ENCODE measurements at places on chromosomes 3 and 15. TPM values are rescaled to one million over a fixed set of nuclear protein-coding genes. Genes with fewer than 3 reads are reported as not detected.
A peak's percentile ranks its signal among the peaks of the same experiment; 100 is the strongest.

Gene PLA1A
- 9.1 TPM for total RNA-seq

Gene EFCAB12
- 13.7 TPM for total RNA-seq

Gene HAUS2
- 41.9 TPM for total RNA-seq

Gene CISH
- 5.1 TPM for total RNA-seq

Gene SORD
- 593 TPM for total RNA-seq

Gene ZIC1
- not detected for total RNA-seq

Gene ZNF35
- total RNA-seq, result 14.9 TPM

Gene SGO1
- total RNA-seq, result 7.3 TPM

DNA sequence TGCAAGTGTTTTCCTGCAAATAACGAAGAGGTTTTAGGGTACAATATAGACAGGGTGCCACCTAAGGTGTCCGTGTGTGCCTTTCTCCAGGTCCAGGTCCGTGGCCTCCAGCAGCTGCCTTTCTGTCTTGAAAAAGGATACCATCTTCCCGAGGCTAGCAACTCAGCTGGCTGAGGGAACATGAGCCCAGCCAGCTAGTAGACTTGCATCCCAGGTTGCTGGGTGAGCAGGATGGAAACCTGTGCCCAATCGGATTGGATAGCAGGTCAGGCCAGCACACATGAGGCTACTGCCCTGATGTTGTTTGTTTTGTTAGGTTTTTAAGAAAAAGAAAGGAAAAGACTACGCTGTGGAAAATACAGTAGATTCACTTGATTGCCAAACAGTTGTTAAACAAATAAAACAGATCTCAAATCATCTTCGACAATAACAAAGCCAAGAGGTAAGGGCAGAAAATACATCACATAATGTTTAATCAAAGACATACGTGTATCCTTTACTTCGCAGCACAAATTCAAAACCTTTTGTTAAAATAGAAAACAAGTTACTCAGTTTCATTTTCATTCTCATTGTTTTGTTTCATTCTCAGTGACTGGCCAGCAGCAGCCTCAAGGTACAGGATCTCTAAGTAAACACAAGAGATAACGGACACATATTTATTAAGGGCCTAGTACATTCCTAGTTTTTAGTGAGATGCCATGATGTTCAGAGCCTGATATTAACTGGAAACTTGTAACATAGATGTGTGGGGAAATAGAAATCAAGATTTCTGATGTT lies 661.2 kb upstream of the NR2F2 start:
- no peak for DNase-seq

DNA sequence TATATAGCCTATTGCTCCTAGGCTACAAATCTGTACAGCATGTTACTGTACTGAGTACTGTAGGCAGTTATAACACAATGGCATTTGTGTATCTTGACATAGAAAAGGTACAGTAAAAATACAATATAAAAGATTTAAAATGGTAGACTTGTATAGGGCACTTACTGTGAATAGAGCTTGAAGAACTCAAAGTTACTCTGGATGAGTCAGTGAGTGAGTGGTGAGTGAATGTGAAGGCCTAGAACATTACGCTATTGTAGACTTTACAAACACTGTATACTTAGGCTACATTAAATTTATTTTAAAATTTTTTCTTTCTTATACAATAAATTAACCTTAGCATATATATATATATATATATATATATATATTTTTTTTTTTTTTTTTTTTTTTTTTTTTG lies 140.0 kb upstream of the UBE2E1 start:
- DNase-seq, result no peak

- no peak for DNase-seq
These were observed 125.2 kb downstream of the CFAP20DC start for GRCh38 chr3:58924578-58924977.

- DNase-seq, result peak; percentile 61
These were observed 2.7 kb downstream of the IGF1R start for GRCh38 chr15:98651036-98651481.

GRCh38 chr3:162764808-162765071 lies 1268.1 kb downstream of the OTOL1 start:
- DNase-seq, result no peak

- no peak for DNase-seq
These were observed 85.5 kb downstream of the VPS13C start for GRCh38 chr15:61974759-61975158.

DNA sequence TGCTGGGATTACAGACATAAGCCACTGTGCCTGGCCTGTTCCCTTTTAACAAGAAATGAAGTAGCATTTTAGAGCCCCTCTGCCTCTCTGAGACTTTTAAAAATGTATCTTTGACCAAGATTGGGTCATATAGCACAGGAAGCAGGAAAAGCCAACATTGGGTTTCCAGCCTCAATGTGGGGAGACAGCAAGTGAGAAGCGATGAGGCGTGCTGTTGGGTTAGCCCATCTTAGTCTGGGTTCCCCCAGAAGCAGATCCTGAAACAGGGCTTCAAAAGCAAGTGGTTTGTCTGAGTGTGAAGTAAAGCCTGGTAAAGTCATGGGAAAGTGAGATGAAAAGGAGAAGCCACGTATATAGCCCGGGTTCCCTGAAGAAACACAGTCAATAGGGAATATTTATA lies 48.2 kb downstream of the SV2B start:
- no peak for DNase-seq

- no peak for DNase-seq
These were observed 113.2 kb downstream of the PPP2R3A start for GRCh38 chr3:136078421-136079364.

DNA sequence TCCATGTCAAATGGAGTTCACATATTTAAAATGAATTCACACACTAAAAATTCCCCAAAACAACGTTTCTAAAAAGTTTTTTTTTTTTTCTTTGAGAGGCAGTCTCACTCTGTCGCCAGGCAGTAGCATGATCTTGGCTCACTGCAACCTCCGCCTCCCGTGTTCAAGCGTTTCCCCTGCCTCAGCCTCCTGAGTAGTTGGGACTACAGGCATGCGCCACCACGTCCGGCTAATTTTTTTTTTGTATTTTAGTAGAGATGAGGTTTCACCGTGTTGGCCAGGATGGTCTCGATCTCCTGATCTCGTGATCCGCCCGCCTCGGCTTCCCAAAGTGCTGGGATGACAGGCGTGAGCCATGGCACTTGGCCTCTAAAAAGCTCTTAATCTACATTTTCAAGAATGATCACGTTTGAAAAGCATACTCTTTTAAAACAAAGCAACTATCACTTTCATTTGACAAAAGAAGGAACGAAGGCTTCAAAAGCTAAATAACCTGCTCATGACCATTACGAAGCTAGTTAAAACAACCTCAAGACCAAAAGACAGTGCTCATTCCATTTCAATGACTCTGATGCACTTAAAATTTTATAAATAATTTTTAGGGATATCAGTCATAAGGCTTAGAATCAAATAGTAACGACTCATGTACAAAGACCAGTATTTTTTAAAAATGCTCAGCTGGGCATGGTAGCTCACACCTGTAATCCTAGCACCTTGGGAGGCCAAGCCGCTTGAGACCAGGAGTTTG lies 5.5 kb downstream of the UBE3A start:
- no peak for DNase-seq

GRCh38 chr3:56477646-56478045 lies 9.4 kb upstream of the ERC2 start:
- no peak for DNase-seq

DNA sequence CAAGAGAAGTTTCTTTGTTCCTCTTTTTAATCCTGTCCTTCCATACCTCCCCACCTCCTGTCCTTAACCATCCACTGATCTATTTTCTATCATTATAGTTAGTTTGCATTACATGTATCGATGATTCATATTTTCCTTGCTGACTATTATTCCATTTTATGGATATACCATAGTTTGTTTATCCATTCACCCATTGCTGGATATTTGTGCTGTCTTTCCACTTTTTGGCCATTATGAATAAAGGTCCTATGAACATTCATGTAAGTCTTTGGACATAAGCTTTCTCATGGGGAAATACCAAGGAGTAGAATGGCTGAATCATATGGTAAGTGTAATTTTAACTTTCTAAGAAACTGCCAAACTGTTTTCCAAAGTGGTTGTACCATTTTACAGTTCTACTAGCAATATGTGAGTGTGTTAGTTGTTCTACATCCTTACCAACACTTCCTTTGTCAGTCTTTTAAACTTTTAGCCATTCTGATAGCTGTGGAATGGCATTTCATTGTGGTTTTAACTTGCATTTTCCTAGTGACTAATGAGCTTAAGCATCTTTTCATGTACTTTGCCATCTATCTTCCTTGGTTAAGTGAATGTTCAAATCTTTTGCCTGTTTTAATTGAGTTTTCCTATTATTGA lies 11.7 kb downstream of the ATP6V1A start:
- DNase-seq, result no peak

DNA sequence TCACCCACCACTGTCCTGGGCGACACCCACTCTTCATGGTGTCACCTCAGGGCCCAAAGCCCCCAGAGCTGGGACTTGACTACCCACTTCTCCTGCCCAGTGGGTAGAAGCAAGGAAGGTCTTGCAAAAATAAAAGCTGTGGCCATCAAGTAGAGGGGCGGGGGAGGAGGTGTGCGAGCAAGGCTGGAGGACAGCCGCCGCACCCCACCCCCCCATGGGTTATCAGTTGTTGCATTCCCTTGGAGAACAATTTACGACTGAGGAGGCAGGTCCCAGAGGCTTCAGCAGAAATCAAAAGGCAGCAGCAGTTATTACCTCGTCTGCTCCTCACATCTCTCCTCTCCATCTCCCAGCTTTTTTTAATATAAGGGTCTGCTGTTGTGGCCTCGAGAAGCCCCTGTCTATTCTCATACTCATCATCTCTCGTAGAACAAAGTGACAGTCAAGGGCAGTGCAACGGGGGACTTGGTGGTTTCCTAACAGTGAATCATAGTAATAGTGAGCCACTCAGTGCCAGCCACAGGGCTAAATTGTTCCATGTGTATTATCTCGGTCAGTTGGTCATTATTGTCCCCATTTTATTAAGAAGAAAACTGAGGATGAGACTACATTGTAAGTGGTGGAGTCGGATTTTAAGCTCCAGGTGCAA lies 116.4 kb downstream of the PDCD6IP start:
- no peak for DNase-seq

GRCh38 chr3:46665763-46666452 lies 27.6 kb downstream of the ALS2CL start:
- no peak for DNase-seq
